SW 1271 (cell line): ENCODE measurements at places on chromosomes 2 and 18.
A peak's percentile ranks its signal among the peaks of the same experiment; 100 is the strongest.

DNA sequence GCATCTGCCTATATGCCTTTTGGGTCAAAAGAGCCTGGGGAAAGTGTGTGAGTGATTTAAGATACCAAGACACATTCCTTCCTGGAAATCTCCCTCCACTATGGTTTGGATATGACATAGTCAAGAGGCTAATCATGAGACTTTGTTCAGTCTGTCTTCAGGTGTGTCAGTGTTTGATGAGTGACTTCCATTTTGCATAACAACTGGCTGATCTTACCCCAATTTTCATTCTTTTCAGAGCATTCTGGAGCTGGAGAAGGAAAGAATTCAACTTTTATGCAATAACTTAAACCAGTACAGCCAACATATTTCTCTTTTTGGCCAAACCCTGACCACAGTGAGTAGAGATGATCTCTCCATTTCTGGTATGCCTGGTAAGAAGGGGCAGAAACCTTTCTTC is 39.4 kb downstream of the SPC25 start:
- DNase-seq, result no peak

GRCh38 chr2:235463893-235464292 is 29.9 kb upstream of the AGAP1 start:
- DNase-seq, result no peak

DNA sequence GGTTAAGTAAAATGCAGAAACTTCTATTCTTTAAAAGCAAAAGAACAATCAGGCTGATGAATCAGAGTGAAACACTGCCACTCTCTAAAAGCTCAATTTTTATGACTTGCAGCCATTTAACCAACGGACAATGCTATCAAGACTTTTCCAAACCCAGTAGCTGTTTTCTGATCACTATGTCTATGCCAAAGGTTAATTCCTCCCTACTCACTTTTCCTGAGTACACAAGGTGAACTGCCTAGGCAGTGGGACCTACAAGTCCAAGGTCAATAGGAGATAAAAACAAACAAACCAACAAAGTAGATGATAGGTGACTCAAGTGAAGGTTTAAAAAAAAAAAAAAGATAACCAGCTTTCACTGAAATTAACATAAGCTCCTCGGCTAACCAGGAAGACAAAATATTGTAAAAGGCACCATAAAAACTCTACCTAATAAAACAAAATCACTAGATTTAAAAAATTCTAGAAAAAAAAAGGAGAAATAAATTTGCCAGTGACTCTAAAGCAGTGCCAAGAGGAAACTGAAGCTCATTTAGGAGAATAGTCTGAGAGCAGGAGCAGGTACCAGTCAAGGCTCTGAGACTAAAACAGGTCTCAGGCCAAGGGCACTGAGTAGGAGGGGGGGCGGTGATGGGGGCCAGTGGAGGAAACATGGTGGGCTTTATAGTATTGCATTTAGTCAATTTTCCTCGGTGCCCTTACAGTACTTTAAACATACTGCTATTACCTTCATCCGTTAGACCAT is 134.1 kb upstream of the DLGAP1 start:
- DNase-seq, result no peak

DNA sequence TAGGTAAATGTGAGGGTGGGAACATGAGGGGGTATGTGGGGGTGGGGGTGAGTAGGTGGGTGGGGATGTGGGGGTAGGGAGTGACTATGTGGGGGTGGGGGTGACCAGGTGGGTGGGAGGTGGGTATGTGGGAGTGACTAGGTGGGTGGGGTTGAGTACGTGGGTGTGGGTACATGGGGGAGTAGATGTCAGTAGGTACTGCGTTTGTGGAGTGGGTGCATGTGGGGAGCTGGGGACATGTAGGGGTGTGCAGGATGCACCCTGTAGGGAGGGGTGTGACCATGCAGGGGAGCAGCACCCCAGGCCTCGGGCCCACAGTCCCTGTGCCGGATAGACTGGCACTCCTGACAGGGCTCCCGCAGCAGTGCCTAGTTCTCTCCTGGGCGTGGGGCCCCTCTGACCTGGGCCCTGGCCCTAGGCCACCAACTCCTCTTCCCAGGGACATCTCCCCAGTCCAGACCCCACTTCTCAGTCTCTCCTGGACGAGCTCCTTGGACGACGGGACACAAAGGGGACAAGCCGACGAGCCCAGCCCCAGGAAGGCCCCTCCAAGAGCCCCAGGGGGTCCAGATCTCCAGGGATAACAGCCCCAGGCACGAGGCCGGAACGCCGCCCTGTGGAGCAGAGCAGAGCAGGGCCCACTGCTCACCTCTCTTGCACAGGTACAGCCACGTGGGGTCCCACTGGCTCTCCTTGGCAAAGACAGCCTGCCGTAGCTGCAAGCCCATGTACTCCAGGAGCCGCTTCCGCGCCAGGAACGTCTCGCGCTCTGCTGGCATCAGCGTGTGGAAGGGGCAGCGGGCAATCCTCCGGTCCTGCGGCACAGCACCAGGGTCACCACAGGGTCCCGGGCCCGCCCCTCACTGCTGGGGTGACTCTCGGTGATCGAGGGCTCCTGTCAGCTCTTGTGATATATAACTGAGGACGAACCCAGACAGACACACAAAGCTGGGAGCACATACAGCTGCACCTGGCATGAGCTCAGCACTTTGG is 58.2 kb downstream of the ANKMY1 start:
- DNase-seq, result no peak

GRCh38 chr18:66048406-66048805 is 297.6 kb downstream of the CDH7 start:
- no peak for DNase-seq

- DNase-seq, result no peak
Measured at GRCh38 chr2:172358691-172359556, 68.5 kb upstream of the ITGA6 start.

- DNase-seq, result no peak
Measured at GRCh38 chr2:128301501-128301966, 17.1 kb downstream of the HS6ST1 start.

- DNase-seq, result no peak
Measured at GRCh38 chr18:56207989-56208388, 430.4 kb downstream of the TXNL1 start.

DNA sequence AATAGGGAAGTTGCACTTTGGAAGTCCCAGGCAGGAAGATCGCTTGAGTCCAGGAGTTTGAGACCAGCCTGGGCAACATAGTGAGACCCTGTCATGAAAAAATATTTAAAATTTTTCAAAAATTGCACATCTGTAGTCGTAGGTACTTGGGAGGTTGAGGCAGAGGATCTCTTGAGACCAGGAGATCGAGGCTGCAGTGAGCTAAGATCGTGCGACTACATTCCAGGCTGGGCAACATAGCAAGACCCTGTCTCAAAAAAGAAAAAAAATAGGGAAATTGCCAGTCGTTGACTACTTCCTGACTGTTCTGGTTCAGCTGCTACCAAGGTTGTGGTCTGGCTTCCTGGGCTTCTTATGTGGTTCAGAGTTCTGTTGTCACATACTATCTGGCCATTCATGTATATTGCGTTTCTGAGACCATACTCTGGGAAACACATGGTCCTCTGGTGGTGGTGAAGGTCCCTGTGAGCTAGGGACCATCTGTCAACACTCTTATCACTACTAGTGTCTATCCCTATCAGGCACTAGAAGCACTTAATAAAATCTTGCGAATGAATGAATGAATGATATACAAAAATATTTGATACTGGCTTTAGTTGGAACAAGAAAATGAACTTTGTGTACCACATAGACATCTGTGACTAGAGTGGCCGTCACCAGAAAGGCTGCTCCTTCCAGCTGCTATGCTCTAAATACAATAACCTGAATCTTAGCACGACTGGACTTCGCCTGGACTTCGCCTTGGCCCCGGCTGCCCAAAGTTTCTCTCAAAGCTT is 861 bp upstream of the KLHL23 start:
- DNase-seq, result no peak

GRCh38 chr2:85802354-85803103 is 48.7 kb downstream of the ATOH8 start:
- DNase-seq, result no peak

GRCh38 chr2:76567478-76567877 is 856.8 kb upstream of the GCFC2 start:
- no peak for DNase-seq

DNA sequence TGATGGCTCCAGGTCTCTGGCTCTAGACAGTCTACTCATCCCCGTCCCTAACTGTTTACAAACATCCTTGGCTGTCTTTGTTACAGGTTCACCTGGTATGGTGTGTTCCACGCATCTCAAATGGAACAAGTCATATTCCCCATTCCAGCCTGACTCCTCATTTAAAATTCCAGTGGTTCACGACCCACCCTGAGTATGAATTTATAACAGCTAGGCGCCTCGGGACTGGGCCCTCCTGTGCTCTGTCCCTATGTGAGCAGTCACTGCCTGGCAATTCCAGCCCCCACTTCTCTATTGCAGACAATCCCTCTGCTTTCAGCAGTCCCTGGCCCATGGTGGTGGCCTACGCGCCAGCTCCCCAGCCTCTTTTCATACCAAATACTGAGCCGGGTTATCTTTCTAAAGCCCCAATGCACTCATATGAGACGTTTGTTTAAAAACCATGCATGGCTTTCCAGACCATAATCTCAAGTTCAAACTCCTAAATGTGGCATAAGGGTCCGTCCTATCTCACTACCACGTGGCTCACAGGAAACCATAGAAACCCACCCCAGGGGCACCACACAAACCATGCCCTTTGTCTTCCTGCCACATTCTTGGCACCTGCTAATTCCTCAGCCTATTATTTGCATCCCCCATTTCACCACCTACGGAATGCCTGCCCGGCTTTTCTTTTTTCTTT is 1.6 kb downstream of the SERPINB8 start:
- no peak for DNase-seq

- DNase-seq, result no peak
Measured at GRCh38 chr2:172376505-172377125, 50.8 kb upstream of the ITGA6 start.

GRCh38 chr2:173119069-173119807 is 43.6 kb downstream of the MAP3K20 start:
- DNase-seq, result no peak

DNA sequence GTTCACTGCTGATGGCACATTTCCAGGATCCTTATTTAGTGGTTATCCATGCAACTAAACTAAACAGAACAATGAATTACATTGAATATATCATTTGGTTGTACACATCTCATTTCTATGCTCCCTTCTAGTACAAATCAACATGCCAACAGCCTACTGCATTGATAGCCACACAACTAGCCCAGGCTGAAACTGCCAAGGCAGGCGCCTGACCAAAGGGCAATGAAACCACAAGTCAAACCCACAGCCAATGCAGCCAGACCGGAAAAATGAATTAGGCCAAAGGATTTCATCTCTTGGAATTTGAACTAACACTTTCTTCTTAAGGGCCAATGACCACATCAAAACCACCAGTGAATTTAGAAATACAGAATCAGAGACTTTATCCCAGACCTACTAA is 196.4 kb downstream of the NOL4 start:
- no peak for DNase-seq

DNA sequence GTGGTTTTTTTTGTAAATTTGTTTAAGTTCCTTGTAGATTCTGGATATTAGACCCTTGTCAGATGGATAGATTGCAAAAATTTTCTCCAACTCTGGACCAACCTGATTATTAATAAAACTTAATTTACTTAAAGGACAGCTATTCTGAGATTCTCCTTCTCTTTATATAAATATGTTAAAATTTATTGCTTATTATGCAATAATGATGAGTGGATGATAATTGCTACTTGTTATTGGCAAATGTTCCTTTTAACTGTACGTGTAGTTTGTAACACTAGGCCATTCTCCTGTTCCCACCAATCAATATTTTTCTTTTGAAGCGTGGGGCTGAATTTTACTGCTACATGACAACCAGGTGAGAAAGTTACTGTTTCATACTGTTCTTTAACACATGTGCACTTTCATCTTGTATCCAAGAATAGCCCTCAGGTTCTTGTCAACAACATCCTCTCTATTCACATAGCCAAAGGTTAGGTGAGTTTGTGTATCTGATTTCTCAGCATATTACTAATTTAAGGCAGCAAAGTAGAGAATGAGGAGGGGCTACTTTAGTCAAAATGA is 16.6 kb upstream of the STK17B start:
- no peak for DNase-seq

- DNase-seq, result no peak
Measured at GRCh38 chr18:4851301-4851976, 345.6 kb downstream of the AKAIN1 start.

DNA sequence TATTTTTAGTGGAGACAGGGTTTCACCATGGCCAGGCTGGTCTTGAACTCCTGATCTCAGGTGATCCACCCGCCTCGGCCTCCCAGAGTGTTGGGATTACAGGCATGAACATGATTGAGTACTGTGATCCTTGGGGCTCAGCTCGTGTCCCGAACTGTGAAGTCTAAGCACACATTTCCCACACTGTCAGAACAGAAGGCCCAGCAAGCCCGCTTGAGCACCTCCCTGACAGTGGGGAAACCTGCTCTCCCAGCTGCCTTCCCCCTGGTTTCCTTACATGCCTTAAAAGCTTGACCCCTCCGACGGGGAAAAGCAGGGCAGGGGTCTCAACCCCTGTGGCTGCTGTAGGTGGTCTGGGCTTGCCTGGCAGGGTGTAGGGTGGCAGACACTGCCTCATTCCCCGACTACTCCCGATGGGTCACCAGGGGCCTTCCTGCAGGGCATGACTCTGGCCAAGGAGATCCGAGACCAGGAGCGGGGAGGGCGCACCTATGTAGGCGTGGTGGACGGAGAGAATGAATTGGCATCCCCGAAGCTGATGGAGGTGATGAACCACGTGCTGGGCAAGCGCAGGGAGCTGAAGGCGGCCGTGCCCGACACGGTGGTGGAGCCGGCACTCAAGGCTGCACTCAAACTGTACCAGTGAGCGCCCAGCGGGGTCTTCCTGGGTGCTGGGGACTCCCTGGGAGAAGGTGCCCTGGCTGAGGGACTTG is 10.1 kb downstream of the VIL1 start:
- no peak for DNase-seq

- no peak for DNase-seq
Measured at GRCh38 chr2:177893880-177894279, 178.7 kb downstream of the PDE11A start.

- peak; percentile 58 for DNase-seq
Measured at GRCh38 chr2:37414470-37414949, 70.1 kb downstream of the QPCT start.

DNA sequence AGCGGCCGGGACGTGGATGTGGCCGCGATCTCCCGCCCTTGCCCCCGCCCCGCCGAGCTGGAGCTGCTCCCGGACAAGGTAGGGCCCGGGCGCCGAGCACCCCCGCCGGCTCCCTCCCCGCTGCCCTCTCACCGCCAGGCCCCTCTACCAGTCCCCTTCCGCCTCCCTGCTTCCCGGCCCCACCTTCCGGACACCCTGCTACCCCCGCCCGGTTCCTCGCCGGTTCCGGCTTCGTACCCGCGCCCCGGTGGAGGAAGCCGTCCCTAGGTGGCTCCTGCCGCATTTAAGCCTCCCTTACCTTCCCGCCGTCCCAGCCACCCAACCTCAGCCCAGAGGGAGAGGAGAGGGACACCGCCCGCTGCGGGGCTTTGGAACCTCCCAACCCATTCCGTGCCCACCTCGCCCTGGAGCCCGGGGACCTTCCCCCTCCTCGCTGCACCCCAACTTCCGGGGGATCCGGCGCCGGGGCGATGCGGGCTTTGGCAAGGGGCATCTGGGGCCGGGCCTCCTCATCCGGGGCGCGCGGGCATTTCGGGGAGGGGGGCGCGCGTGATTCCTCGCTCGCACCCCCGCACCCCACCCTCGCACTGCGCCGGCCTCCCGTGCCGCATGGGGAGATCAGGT is 475 bp downstream of the B3GNT2 start:
- DNase-seq, result peak; percentile 26
